Fibroblast of the conjunctiva (primary cell): ENCODE measurements at places on chromosomes 5 and 9.

- DNase-seq = no peak
Observed at GRCh38 chr5:154199671-154200220, 9.2 kb downstream of the GALNT10 start.

- DNase-seq = no peak
Observed at GRCh38 chr5:88602584-88602983, 280.4 kb downstream of the MEF2C start.

DNA sequence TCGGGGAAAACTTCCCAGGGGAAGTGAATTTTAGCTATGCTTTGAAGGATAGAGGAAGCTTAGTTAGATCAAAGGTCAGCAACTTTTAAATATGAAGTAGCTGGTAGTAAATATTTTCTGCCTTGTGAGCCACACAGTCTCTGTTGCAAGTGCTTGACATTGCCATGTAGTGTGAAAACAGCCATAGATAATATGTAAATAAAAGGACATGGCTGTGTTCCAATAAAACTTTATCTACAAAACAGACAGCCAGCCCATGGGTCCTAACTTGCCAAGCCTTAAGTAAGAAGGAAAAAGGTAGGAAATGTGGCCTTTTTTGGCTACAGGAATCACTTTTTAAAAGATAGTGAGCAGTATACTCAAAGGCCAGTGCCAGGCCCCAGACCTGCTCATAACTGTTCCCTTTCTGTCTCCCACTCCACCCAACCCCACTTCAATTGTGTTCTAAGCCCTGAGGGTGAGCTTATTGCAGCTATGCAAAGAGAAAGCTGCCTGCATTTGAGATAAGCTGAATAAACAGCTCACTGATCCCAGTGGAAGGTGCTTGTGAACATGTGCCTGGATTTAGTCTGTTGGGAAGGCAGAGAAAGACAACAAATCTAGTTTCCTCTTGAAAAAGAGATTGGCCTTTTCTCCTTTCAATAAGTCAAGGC, 113.0 kb upstream of the TRIM32 start:
- DNase-seq = no peak

DNA sequence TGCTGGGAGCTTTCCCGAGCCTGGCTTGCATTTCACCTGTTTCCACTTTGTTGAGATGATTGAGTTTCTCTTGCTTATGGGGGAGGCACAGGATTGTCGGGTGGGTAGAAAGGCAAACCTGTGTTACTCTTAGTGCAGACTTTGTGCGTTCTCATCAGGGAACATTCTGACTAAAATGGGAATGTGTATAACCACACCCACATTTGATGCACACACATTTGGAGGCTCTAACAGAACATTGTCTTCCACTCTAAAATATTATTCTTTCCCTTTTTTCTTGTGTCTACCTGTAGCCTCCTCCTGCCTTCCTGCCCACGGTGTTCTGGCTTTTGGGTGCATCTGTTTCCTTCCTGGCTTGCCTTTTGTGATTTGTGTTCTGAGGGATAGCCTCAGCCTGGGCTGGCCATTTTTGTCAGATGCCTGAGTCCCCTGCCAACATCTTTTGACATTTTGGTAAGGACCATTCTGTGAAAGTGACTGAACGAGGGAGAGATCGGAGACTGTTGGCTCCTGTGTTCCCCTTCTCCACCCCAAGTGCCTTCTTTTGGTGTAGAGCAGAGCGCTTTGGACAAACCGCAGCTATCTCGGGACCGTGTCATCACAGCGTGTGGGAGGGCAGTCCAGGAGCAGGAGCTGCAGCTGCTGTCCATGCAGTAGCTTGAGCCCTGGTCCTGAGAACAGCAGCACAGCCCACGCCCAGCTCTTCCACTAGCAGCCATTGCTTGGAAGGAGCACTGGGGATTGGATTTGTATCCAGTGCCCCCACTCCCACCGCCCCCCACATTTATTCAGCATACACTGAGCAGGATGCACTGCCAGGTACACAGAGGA, 101.4 kb downstream of the ARHGAP26 start:
- DNase-seq = no peak

GRCh38 chr5:156427315-156427714, 100.4 kb downstream of the SGCD start:
- DNase-seq = no peak

DNA sequence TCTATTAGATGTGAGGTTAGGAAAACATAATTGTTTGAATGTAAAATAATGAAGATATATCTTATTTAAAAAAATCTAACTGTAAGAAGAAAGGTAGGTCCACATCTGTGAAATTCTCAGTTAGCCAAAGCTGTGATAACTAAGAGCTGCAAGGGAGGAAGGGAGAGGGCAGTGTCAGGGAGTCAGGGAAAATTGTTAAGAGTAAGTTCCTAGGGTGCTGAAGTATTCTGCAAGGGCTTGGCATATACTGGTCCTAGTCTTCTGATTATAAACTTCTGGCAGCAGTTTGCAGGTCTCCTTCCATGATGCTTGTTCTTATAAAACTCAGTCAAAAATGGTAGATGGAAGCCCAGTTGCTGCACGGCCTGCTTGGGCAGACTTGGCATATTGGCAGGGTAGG, 233.2 kb downstream of the NMUR2 start:
- no peak for DNase-seq
